ENCODE measurements at places on chromosomes 6 and 20. TPM values are rescaled to one million over a fixed set of nuclear protein-coding genes. Genes with fewer than 3 reads are reported as not detected.

- no peak for DNase-seq
- H3K27ac ChIP-seq, result no peak overlapping the region
- no peaks in the 10 kb centered on the region for H3K27me3 ChIP-seq
- H3K4me1 ChIP-seq, result no peaks in the 10 kb centered on the region
- H3K4me3 ChIP-seq, result no peak overlapping the region
These were observed 81.3 kb upstream of the LAMA2 start for GRCh38 chr6:128801621-128802020.

GRCh38 chr6:38988736-38989449 is 59.7 kb upstream of the GLP1R start:
- peaks cover 18% of the 10 kb centered on the region for H3K27me3 ChIP-seq
- DNase-seq, result no peak
- no peak overlapping the region for H3K27ac ChIP-seq
- no peaks in the 10 kb centered on the region for H3K4me1 ChIP-seq
- no peak overlapping the region for H3K4me3 ChIP-seq

DNA sequence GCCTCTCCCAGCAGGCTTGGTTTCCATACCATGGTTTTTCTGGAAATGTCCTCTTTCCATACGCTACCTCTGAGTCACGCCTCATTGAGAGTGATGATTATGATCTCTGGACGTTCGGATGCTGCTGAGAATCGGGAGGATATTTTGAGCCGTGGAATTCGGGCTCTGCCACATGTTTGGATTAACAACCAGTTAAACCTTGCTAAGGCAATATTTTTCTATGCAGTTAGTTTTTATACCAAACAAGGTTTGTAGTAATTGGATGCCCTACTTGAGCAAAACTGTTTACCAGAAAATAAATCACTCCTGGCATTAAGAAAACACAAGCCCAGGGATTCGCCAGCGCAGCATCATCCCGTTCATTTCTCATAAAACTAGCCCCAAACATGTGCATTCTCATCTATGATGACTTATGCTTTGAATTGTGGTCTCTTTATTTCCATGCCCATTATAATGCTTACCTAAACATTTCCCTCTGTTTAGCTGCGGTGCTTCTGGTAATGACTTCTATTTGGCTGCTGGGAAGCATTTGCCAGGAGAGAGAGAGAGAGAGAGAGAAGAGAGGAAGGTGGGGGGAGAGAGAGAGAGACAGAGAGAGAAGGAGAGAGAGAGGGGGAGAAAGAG is 198.9 kb downstream of the CLIC5 start:
- no peak overlapping the region for H3K4me3 ChIP-seq
- no peak overlapping the region for H3K27ac ChIP-seq
- peaks cover 21% of the 10 kb centered on the region for H3K4me1 ChIP-seq
- DNase-seq, result no peak
- H3K36me3 ChIP-seq, result no peaks in the 10 kb centered on the region
- H3K27me3 ChIP-seq, result peaks cover 3% of the 10 kb centered on the region

GRCh38 chr6:88177961-88178464 is 11.9 kb upstream of the CNR1 start:
- no peak for DNase-seq
- H3K27me3 ChIP-seq, result peaks cover 24% of the 10 kb centered on the region
- H3K36me3 ChIP-seq, result no peaks in the 10 kb centered on the region
- no peak overlapping the region for H3K27ac ChIP-seq
- H3K4me3 ChIP-seq, result no peak overlapping the region
- no peaks in the 10 kb centered on the region for H3K4me1 ChIP-seq

GRCh38 chr6:158353883-158354877 is 41.9 kb downstream of the TULP4 start:
- no peaks in the 10 kb centered on the region for H3K27me3 ChIP-seq
- peaks cover 28% of the 10 kb centered on the region for H3K4me1 ChIP-seq
- no peak overlapping the region for H3K27ac ChIP-seq
- no peak overlapping the region for H3K4me3 ChIP-seq
- H3K36me3 ChIP-seq, result peaks cover 9% of the 10 kb centered on the region

The SLC32A1 gene
- not detected for total RNA-seq

DNA sequence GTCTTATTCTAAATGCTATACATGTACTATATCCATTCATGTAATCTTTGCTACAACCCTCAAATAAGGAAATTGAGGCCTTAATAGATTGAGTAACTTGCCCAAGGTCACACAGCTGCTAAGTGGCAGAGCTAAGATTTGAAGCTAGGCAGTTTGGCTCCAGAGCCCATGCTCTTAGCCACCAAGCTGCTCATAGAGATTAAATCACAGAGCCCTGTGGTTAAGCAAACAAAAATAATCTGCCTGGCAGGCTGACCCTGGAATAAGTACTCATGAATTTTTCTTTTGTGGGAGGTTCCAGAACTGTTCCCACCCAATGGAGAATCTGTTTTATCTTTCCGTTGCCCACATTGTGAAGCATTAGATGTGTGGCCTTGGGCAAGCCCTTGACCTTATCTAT is 7.4 kb downstream of the AAR2 start:
- DNase-seq, result no peak
- no peak overlapping the region for H3K4me3 ChIP-seq
- peaks cover 4% of the 10 kb centered on the region for H3K4me1 ChIP-seq
- H3K36me3 ChIP-seq, result peaks cover 15% of the 10 kb centered on the region

- no peaks in the 10 kb centered on the region for H3K36me3 ChIP-seq
- H3K27me3 ChIP-seq, result no peaks in the 10 kb centered on the region
These were observed 60.4 kb upstream of the CCN2 start for GRCh38 chr6:132011582-132011981.

The BPIFA1 gene
- 0.69 TPM for total RNA-seq
